ENCODE measurements at places on chromosomes 7 and 10.

DNA sequence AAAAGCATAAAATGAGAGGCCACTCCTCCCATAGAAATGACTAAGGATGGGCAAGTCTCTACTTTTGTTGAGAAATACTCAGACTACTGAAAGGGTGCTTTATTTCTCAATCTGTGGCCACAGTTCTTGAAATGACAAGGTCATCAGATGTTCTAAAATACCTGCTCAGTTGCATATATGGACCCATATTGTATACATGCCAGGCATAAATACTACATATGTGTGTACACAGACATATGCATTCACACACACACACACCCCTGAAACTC is 691.5 kb upstream of the SORCS1 start:
- no peak for DNase-seq

- DNase-seq = no peak
Observed at GRCh38 chr7:117069379-117069778, 116.1 kb downstream of the ST7 start.

DNA sequence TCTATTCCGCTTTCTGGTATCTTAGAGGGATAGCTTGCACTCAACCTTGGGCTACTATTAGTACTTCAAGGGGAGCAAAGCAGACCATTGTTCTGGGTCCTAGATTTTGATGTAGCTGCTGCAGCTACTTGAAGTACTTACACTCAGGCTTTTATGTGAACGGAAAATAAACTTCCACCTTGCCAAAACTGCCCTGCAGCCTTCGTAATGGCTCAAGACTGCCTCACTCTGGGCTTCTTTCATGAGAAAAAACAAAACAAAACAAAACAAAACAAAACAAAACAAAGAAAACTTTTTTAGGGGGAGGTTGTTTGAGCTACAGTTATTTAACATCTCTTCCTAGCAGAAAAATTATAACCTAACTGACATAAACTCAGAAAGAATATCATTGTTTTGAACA is 19.4 kb upstream of the EPHB6 start:
- DNase-seq = no peak

GRCh38 chr10:78991187-78991586 is 77.6 kb upstream of the ZMIZ1 start:
- no peak for DNase-seq

DNA sequence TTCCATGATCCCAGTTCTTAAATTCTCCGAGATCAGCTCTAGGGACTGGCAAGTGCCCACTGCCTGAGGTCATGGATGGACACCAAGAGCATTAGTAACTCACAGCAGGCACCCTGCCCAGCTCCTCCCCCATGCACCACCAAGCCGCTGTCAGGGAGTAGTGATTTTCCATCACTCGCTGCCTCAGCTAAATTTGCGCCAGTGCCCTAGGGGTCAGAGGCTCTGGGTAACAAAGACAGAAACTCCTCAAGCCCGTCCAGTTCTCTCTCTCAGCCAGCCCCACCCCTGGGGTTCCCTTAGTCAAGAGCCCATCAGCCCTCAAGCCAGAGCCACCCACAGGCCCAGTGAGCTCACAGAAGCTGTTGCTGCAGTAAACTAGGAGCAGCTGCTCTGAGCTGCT is 30.0 kb downstream of the PAX2 start:
- DNase-seq = no peak

DNA sequence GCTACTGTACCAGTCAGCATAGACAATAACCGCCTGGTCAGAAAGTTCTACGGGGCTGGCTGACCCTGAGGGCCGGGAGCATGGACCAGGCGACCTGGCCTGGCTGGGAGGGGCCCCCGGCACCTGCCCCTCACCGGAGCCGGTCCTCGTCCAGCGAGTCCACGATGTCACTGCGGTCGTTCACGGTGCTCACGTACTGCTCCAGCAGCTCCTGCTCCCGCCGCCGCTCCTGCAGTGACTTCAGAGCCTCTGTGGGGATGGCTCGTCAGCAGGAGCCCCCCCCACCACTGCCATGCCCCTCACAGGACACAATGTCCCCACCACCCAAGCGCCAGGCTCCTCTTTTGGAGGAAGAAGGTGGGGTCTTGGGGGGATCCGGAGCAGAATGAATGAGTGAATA is 22.7 kb downstream of the MICALL2 start:
- DNase-seq = no peak
